ENCODE measurements at places on chromosomes 7 and 10. TPM values are rescaled to one million over a fixed set of nuclear protein-coding genes. Genes with fewer than 3 reads are reported as not detected.

NRG3 gene
- 1.4 TPM for total RNA-seq

DNA sequence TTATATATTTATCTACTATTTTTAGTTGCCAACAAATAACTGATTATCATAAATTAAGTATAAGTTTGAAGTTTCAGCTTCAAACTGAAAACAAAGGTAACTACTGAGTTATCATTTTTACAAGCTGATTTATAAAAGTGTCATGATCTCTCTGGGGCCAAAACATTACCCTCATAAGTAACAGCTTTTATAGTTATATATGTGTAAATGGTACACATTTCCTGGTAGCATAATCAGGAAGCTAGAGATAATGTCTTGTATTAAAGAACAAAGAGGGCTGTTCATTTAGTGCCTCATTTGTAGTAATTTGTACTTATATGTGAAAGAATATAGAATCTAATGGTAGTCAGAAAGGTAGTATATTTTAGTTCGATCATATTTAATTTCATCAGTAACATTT lies 162.6 kb downstream of the SGMS1 start:
- no peak for DNase-seq

GRCh38 chr7:121113288-121113687 lies 124.8 kb downstream of the CPED1 start:
- DNase-seq = no peak

ANKRD2 gene
- 25.7 TPM for total RNA-seq

GPR85 gene
- total RNA-seq = 2.0 TPM

LIPF gene
- not detected for total RNA-seq

DNA sequence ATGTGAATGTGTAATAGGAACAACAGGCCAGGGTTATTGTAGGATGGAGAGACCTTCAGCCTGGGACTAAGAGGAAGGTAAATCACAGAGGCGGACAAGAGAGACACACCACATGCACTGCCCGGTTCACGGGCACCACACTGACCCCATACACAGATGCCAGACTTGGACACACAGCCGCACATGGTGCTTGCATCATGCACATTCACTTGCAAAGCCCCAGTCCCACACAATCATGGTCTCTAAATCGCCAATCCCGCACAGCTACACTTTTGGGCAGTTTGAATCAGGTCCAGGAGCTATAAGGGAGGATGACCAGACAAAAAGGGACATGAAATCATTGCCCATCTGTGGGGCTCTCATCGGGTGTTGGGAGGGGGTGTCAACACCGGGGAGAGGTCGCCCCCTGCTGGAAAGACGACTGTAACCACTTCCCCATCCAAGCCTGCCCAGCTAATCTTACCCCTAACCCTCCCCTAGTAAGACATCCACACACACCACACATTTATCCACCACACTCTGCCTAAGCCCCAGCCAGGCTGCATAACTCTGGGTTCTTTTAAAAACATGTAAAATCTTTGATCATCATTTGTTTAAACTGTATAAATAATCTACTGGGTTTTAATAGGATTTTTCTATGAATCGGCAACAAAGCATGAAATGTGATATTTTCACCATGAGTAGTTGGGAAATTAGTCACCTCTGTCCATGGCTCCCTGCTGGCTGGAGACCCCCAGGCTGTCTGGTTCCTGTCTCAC lies 40.5 kb upstream of the SLF2 start:
- no peak for DNase-seq

GRCh38 chr10:12042409-12042796 lies 206 bp downstream of the UPF2 start:
- no peak for DNase-seq

DNA sequence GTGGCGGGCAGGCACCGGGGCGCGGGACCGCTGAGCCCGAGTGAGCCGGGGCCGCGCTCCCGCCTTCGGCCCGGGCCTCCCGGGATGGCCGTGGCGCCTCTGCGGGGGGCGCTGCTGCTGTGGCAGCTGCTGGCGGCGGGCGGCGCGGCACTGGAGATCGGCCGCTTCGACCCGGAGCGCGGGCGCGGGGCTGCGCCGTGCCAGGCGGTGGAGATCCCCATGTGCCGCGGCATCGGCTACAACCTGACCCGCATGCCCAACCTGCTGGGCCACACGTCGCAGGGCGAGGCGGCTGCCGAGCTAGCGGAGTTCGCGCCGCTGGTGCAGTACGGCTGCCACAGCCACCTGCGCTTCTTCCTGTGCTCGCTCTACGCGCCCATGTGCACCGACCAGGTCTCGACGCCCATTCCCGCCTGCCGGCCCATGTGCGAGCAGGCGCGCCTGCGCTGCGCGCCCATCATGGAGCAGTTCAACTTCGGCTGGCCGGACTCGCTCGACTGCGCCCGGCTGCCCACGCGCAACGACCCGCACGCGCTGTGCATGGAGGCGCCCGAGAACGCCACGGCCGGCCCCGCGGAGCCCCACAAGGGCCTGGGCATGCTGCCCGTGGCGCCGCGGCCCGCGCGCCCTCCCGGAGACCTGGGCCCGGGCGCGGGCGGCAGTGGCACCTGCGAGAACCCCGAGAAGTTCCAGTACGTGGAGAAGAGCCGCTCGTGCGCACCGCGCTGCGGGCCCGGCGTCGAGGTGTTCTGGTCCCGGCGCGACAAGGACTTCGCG lies 534 bp downstream of the FZD9 start:
- no peak for DNase-seq

GRCh38 chr10:77505431-77506334 lies 131.9 kb downstream of the KCNMA1 start:
- no peak for DNase-seq

DNA sequence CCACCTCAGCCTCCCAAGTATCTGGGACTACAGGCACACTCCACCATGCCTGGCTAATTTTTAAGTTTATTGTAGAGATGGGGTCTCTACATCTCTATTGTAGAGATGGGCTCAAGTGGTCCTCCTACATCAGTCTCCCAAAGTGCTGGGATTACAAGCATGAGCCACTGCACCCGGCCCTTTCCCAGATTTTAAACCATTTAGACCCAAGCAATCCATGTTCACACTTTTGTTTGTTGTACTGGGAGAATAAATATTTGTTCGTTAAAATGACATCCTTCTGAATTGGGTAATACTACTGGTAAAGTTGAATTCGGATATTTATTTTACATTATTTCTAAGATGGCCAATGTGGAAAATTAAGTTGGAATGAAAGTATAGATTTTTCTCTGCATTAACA lies 52.7 kb downstream of the MINPP1 start:
- DNase-seq = no peak
